ENCODE measurements at places on chromosomes 1 and 21.

- H3K27ac ChIP-seq: no peak overlapping the region
- no peak for DNase-seq
- no peaks in the 10 kb centered on the region for H3K4me1 ChIP-seq
- H3K27me3 ChIP-seq: no peaks in the 10 kb centered on the region
Measured at GRCh38 chr21:32312326-32312725, 13.7 kb downstream of the MRAP start.

DNA sequence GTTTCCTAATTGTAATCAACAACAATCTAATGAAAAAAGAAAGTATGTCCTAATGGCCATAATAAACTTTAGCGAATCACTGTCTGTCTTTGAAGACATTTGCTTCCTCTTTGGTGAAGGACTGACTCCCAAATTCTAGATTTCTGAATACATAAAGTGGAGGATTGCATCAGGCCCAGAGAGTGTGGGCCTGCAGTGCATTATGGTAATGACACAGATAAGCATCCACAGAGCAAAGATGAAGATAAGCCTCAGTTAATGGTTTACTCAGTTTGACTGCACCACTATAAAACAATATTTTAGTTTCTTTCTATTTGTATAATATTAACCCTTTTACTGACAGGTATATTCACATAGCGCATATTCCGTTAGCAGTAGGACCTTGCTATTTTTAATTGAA is 365.5 kb downstream of the KCTD3 start:
- H3K27me3 ChIP-seq: no peaks in the 10 kb centered on the region
- H3K4me1 ChIP-seq: no peaks in the 10 kb centered on the region
- H3K36me3 ChIP-seq: no peaks in the 10 kb centered on the region
- H3K27ac ChIP-seq: no peak overlapping the region
- DNase-seq: no peak

DNA sequence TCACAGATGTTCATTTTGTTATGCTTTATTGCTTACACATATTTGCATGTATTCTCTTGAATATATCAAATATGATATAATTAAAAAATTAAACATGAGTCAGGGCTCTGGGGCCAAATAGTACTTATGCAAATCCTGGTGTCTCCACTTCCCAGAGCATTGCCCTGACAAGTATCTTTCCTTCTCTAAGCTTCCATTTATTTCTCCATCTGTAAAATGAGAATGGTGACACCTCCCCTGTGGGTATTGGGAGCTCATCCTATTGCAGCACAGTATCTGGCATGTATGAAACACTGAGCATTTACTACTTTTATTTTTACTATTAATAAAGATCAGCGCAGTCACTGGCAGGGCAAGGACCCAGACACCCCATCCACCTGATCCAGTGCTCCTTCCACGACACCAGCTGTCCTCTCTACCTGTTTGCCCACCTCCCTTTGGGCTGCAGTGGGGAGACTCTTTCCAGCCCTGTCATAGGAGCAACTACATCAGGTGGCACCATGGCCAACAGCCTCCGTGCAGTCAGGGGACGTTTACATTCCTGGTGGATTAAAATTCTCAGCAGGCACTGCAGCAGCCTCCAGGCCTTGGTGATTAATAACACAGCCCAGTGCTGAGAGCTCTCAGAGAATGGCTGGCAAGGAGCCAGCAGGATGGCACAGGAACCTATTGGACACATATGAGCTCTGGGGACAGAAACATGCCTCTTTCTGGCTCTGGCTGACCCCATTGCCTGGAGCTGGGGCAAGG is 113.0 kb downstream of the DMRTB1 start:
- H3K4me1 ChIP-seq: peaks cover 19% of the 10 kb centered on the region
- peaks cover 1% of the 10 kb centered on the region for H3K36me3 ChIP-seq
- peaks cover 4% of the 10 kb centered on the region for H3K27me3 ChIP-seq

DNA sequence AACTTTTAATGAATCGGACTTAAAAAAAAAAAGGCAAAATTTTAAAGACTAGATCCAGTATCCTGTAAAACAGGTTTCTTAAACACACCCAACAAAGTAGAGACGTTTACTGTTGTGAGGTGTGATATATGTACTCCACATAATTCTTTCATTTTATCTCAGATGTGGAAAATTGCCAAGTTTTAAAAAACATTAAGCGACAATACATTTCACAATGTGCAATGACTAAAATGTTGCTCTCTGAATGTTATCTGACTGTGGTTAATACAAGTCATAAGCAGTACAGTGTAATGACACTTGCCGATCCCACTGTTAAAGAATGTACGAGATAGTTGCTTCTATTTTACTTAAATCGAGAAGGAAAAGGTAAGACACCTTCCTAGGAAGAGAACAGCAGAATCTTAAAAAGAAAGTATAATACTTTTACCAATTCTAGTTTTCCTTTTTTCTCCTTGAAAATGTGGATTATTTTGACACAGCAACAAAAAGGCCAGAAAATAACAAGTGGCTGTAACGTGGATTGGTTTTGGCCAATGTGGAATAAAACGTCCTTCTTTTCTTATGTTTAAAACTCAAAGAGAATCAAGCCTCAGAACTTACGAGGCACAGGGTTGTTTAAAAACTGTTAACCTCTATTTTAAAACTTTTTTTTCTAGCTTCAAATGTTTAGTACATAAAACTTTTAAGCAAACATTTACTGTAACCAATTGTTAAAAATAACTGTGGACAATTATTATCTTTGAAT is 51.4 kb downstream of the TP53BP2 start:
- H3K4me1 ChIP-seq: no peaks in the 10 kb centered on the region
- no peaks in the 10 kb centered on the region for H3K27me3 ChIP-seq
- peaks cover 63% of the 10 kb centered on the region for H3K36me3 ChIP-seq
- H3K4me3 ChIP-seq: no peak overlapping the region

DNA sequence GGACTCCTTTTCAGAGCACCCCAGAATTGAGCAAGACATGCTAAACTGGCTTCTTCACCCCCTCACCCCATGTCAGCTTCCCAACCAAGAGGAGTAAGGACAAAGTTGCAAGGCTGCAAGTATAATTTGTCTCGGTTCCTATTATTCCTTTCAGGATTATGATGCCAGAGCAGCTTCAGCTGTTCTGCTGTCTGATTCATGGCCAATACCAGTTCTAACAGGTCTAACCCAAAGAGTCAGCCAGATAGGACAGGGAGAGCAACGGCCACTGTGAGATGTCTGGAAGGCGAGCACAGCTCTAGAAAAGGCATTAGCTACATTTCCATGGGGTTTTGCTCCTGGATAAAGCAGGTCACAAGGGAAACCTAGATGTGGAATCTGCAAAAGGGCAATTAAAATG is 53.3 kb upstream of the HOOK1 start:
- H3K4me1 ChIP-seq: peaks cover 4% of the 10 kb centered on the region
- H3K27ac ChIP-seq: no peak overlapping the region
- no peaks in the 10 kb centered on the region for H3K36me3 ChIP-seq
- no peaks in the 10 kb centered on the region for H3K27me3 ChIP-seq

DNA sequence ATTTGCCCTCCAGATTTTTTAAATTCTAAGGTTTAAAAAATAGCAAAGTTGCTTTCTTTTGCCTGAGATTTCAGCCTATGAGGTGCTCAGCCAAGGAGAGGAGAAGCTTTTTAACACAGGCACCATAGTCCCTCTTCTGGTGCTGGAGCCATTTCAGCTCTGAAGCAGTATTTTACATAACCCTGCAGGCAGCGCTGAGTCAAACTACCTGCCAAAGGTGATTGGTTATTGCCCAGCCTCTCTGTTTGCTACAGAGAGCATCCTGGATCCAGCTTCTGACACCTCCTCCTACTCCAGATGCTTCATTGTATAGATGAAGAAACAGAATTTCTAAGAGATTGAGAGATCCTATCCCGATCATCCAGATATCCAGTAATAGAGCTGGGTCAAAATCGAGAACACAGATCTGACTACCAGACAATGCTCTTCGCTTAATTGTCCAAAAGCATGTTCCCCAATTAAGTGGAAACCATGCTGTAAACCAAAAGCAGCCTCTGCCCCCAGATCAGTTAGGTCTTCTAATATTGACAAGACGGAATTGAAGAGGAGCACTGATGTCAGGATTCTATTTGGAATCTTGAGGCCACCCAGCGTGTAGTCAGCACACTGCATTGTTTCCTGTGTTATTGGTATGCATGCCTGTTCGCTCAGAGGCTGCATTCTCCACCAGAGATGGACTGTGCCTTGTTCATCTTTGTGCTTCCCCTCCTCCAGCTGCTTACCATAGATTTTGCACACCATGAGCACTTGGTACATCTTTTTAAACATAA is 22.1 kb downstream of the RGS8 start:
- no peaks in the 10 kb centered on the region for H3K36me3 ChIP-seq
- H3K4me1 ChIP-seq: no peaks in the 10 kb centered on the region
- peaks cover 16% of the 10 kb centered on the region for H3K27me3 ChIP-seq
- DNase-seq: no peak

GRCh38 chr21:17803536-17803935 is 15.6 kb downstream of the C21orf91 start:
- H3K27ac ChIP-seq: peak overlapping the region; percentile 77
- peaks cover 51% of the 10 kb centered on the region for H3K4me1 ChIP-seq
- DNase-seq: no peak
- peaks cover 46% of the 10 kb centered on the region for H3K36me3 ChIP-seq
- no peaks in the 10 kb centered on the region for H3K27me3 ChIP-seq

GRCh38 chr1:94741510-94741909 is 78.6 kb upstream of the SLC44A3 start:
- DNase-seq: no peak
- H3K27ac ChIP-seq: no peak overlapping the region
- H3K4me3 ChIP-seq: no peak overlapping the region

DNA sequence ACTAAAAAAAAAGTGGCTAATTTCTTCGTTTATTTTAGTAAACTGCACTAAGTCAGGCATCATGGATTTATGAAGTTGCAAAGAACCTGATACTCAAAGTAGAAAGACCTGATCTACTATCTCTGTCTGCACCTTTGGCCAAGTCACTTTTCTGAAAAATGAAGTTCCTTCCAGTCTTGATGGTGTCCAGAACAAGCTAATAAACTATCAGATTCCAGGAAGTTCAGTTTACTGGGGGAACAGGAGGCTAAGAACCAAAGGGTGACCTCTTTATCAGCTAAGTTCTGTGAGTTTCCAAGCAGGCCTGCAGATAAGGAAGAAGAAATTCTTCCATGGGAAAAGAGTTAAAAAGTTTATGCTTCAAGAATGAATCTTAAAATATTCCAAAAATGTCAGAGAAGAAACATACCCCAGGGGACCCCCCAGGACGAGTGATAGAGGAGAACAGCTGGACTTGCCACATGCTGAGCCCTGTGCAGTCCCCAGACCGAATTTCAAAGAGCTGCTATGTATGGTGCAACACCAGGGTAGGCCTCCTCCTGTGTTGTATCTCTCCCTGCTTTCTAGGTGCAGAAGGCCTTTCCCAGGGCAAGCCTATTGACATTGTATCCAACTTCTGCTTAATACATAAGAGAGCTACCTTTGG is 72.8 kb upstream of the FGGY start:
- H3K4me3 ChIP-seq: no peak overlapping the region
- H3K27ac ChIP-seq: no peak overlapping the region
- no peak for DNase-seq
- no peaks in the 10 kb centered on the region for H3K27me3 ChIP-seq

DNA sequence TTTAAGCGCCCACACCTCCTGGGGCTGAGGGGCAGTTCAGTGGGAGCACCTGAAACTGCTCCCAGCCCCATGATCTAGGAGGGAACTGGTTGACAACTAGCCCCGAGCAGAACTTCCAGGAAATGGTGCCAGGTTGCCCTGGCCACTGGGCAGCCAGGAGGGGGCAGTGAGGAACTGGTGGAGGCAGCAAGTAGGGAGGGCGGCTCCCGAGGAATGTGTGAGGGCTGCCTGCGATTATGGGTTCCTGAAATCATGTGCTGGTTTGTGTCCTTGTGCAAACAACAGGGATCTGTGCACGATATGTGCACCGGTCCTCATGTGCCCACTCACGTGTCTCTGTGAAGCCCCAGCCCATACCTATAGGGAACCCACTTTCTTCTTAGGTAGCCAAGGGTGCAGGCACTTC is 9.9 kb downstream of the GPR3 start:
- no peaks in the 10 kb centered on the region for H3K27me3 ChIP-seq
- H3K36me3 ChIP-seq: peaks cover 8% of the 10 kb centered on the region
- no peak for DNase-seq
- H3K27ac ChIP-seq: peak overlapping the region; percentile 32
- no peak overlapping the region for H3K4me3 ChIP-seq
- peaks cover 5% of the 10 kb centered on the region for H3K4me1 ChIP-seq

Measured in effector memory CD8-positive, alpha-beta T cell (primary cell).